Tongue (tissue), 3 donors: ENCODE measurements at places on chromosomes 12 and 14. TPM values are rescaled to one million over a fixed set of nuclear protein-coding genes. Genes with fewer than 3 reads are reported as not detected.
A peak's percentile ranks its signal among the peaks of the same experiment; 100 is the strongest.

DNA sequence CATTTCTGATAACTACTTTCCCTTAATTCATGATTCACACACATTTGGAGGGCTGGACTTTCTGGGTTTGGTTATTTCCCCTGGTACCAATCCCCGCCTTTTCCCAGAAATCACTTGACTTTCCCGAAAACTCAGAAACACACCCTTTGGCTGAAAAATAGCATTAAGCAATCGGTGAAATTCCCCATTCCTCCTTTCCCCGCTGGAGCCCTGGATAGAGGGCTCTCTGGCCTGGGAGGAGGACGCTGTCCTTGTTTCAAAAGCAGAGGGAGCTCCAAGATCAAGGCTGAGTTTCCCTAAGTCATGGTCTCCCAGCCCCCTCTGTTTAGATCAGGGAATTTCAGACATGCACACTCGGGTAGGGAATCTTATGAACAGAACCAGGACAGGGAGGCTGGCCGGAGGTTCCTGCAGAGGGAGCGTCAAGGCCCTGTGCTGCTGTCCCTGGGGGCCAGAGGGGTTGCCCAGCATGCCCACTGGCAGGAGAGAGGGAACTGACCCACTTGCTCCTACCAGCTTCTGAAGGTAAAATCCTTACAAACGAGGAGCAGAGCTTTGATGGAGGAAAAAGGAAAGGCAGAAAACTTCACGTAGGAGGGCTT is at the start of gene C1S:
Gene C1S, plus strand, starts transcription at position 366 of the 602 bp plus-strand sequence. CDS start 1,195 bp downstream, outside the sequence.
- peak; percentile 86 for DNase-seq

GRCh38 chr12:127723251-127723650 is 543.7 kb upstream of the TMEM132C start:
- peak; percentile 88 for DNase-seq

DNA sequence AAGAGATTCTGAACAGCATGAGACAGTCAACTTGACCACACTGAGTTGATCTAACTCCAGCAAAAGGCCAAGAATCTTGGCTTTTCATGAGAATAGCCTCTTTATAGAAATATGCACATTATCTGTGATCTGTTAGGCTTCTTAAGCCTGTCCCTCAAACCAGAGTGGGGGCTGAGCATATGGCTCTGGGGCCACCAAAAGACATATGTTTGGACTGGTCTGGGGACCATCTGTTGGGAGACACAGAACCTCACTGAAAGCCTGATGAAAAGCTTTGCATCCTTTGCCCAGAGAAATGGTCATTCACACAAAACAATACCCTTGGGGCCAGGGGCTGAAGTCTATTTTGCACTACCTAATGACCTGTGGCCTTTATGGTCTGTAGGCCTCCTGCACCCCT is 165.3 kb upstream of the PRMT8 start:
- no peak for DNase-seq

GRCh38 chr14:70943838-70944237 is 36.6 kb downstream of the PCNX1 start:
- no peak for DNase-seq

- DNase-seq: peak; percentile 26
These were observed 180.8 kb downstream of the CRADD start for GRCh38 chr12:93857991-93858447.

DNA sequence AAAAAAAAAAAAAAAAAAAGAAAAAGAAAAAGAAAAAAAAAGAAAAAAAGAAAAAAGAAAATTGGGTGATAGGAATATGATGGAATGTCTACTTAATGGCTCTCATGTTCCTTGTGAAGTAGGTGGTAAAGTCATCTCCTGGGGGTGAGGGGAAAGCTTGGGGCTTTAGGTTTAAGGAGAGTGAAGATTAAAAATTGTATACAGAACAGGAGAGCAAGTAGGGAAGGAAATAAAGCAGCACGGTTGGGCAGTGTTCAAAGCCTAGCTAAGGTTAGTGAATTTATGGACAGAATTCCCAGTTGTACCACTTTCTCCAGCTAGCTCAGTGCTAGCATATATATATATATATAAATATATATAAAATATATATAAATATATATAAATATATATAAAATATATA is 40.0 kb upstream of the SLC2A13 start:
- DNase-seq: peak; percentile 18

DNA sequence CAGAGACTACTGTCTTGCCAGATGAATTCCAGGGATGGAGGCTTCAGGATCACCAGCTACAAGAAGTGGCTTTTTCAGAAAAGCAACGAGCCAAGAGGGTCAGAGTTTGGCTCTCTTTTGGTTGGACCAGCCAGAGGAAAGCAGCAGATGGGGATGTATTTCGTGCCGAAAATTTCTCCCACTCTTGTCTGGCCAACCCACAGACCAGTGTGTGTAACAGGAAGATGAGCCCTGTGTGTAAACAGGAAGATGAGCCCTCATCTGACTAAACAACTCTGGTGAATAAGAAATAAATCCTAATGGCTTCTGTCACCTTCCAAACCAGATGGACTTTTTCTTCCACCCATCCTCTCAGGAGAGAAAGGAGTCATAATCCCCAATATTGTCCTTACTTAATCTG is 13.1 kb downstream of the GPR68 start:
- DNase-seq: no peak

DNA sequence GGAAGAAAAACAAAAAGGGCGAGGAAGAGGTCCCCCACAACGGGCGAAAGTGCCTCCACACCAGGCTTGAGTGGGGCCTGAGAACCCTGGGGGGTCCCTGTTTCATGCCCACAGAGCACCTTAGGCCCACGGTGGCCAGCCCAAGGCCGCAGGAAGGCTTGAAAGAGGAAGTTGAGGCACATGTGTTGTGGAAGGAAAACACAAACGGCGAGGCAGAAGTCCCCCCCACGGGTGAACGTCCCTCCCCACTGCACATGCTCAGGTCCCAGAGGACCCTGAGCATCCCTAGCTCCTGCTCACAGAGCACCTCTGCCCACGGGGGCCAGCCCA is 371.5 kb downstream of the ALG10 start:
- DNase-seq: no peak

- DNase-seq: no peak
These were observed 15.7 kb downstream of the SGPP1 start for GRCh38 chr14:63712123-63712522.

- DNase-seq: no peak
These were observed 137.5 kb upstream of the KRAS start for GRCh38 chr12:25388183-25388582.

DNA sequence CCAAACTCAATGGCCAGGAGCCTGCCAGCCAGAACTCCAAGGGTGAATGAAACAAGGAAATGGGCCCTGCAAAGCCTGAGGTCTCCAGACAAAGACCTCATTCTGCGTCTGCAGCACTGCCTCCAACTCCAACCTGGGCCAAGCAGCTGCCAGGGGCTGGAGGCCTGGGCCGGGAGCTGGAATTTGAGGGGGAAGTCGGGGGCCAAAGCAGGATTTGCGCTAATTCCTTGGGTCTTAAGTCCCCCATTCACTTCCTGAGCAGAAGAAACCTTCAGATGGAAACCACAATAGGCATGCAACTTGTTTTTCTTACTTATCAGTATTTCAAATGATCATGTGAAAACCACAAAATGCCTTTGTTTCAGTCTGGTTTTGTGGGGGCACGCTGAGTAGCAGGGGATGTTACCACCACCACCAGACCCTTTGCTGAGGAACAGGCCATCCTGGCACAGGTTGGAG is 23.0 kb upstream of the TC2N start:
- DNase-seq: peak; percentile 83

GRCh38 chr12:93922583-93923006 is 225.8 kb upstream of the PLXNC1 start:
- no peak for DNase-seq

DNA sequence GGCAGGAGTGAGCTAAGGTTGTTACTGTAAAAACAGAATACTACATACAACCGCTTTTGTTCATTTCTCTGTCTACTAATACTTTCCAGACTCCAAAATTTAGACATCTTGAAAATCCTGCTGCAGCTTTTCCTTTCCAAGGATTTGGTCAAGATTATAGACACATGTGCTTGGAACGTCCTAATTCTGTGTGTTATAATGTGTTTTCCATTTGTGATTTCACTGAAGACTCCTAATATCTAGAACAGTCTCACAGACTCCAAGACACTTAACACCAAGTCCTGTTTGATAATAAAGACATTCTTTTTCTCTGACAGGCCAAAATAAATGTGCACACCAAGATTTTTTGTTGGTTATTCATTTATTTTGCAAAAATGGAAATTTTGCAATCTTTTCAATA is 41.8 kb upstream of the TMTC2 start:
- DNase-seq: peak; percentile 44

DNA sequence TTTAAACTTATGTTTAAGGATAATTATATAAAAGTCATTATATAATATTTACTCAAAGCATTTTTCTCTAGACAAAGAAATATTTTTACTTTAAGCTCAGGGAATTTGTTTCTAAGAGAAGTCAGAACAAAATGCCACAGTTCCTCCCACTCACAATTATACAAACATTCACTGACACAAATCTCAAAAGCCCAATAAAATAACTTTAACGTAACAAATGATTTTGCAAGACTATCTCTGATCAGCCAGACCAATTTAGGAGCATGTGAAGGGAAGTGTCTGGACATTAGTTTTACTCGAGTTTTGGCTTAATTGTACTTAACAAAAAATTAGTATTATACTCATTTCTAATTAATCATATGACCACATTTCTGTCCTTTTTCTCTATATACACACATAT is 41.2 kb downstream of the COCH start:
- no peak for DNase-seq

DNA sequence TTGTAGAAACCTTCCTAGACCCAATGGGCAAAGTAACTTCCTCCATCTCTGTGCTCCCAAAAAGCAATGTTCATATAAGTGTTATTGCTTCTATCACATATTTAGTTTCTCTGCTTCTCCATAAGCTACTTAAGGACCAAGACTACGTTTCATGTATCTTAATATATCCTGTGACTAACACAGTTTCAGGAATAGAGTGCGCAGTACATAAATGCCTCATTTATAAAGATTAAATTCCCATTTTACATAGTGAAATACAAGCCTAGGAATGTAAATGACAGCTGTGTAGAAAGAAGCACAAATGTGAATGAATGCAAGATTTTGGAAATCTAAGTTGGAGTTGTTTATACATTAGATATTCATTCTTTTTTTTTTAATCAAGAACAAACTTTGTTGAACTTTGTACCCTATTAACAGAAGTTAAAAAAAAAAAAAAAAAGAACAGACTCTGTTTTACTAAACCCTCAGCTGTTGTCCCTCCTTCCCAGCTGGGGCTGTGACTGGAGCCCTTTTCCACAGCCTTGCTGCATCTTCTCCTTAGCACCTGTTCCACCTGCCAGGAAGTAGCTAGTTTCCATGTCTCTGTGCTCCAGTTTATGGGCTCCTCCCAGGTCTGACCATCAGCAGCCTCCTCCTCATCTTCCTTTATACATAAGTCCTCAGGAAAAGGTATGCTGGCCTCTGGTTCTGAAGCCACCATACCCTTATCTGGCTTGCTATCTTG is 7.0 kb upstream of the METTL17 start:
- peak; percentile 65 for DNase-seq

- peak; percentile 98 for DNase-seq
These were observed 6.8 kb upstream of the CHD4 start for GRCh38 chr12:6613776-6614512.

- DNase-seq: no peak
These were observed 39.8 kb downstream of the OTX2 start for GRCh38 chr14:56770512-56770911.

DNA sequence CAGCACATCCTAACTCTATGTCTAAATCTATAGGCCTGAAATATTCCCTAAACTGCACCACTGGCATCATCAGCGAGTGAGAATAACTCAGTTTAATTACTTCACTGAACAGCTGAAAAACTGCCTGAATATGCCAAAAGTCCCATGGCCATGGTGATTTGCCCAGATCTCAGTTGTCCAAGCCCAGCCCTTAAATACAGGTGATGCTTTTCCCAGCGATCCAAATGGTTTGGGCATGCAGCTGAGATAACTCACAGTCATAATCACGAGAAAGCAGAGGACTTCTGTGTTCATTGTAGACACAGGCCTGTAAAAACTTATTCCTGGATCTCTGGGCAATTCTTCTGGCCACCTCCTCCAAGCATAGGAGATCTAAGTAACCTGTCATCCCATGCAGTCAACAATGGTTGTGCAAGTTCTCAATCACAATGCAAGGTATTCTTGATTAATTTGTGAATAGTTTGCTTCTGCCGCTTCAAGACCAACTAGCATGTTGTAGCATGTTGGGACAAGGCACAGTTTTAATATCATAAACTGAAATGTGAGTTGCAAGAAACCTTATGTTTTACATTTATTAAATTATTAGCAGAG is 40.5 kb downstream of the DUSP6 start:
- no peak for DNase-seq

DNA sequence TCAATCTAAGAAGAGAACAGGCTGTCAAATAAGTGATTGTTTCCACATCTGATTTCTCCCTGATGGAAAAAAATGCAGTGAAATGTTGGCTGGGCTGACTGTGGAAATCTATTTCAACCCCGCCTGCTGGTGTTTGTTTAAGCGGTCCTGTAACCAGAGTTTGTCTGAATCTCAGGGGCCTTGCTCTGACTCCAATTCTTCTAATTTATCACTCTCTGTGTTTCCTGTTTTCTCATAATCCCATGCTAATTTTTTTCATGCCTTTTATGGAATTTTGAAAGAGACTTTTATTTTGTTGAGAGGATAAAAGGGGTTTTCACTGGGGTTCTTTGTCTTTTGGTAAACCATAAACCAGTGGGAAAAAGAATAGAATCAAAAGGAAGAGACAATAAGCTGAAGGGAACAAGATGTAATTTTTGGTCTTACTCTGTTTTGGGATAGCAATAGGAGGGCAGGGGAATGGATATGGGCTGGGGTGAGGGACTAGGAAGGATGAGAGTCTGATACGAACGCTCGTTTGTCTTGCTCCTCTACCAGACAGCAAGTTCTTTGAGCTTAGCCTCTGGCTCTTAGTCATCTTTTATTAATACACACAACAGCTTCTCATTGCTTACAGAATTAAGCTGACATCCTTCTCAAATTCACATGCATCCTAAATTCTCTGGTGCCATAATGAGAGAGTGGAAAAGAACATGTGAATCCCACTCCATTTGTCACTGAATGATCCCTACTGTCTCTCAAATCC is 8.0 kb upstream of the MGP start:
- peak; percentile 77 for DNase-seq

- DNase-seq: no peak
These were observed 11.1 kb upstream of the LGALS3 start for GRCh38 chr14:55117803-55118441.

- peak; percentile 95 for DNase-seq
These were observed at the start of gene MED13L for GRCh38 chr12:116277467-116278278. MED13L (minus strand) TSS chr12:116277693; CDS start chr12:116277131, 562 bp downstream.

DNA sequence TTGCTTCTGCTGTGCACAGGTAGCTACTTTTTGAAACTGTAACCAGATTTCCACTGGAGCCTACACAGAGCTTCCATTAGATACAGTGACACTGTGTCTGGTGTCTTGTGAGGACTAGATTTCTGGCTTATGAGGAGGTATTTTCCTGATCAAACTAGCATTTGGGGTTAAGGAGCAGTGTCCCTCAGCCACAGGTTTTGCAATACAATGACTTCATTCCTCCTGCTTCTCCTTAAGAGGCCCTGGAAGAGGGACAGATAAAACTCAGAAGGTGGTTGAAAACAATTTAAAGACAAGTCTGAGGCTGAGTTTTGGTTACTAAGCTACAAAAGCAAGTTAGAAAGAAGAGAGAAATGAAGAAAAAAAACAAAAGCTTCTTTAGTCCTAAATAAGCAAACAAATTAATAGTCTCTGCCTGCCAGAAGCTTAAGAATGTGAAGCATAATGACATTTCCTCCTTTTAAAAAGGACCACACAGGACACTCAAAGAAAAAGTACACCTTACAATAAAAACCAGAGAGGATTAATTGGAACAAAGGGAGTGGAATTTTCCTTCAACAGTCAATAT is 53.0 kb downstream of the PKP2 start:
- DNase-seq: peak; percentile 43

SERPINA3 gene
- 1.5 TPM for total RNA-seq

NRL gene
- 2.4 TPM for total RNA-seq

GUCY2C gene
- total RNA-seq: 0.21 TPM

AQP2 gene
- total RNA-seq: not detected

GDF11 gene
- 4.5 TPM for total RNA-seq

CLEC6A gene
- not detected for total RNA-seq
